ENCODE measurements at places on chromosomes 5 and 9.
A peak's percentile ranks its signal among the peaks of the same experiment; 100 is the strongest.

- DNase-seq, result no peak
These were observed 185.2 kb downstream of the DCP2 start for GRCh38 chr5:113161806-113162205.

DNA sequence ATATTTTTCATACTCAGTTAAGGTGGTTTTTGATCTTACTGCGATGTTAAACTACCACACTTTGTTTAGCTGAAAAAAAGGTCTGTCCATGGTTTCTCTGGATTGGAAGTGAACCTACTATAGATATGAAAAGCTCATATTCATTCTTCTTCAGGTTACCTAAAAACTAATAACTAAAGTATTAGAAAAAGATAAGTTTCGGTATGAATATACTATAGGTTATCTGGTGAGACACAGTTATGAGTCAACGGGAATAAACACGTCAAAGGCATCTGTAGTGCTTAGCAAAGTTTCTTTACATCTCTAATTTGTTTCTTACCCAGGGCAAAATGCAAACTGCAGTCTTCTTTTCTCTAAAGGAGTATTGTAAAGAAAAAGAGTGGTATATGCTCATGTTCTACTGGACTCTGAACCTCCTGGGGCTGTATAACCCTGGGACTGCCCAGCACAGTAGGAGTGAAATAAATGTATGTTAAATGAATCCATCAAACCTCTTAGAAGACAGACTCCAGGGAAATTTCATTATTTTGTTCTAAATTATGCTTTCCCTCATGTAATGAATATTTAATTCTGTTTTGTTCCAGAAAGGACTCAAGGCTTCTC lies 521.9 kb downstream of the PDE4D start:
- DNase-seq, result no peak

- no peak for DNase-seq
These were observed 711.0 kb upstream of the CTNND2 start for GRCh38 chr5:12615141-12615820.

DNA sequence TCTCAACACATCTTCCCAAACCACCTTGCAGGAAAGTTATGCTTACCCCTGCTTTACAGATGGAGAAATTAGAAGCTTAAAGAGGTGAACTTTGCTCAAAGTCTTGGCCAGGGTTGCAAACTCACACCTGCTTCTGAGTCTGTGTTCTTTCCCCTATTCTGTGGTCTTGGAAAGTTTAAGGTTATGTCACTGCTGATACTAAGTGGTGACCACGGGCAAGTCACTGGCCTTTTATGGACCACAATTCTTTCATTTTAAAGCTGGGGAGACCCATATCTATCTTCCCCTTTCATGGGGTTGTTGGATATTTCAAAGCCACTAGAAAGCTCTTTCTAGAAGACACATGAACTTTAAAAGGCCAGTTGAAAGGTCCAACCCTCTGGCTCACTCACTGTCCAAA lies 95.4 kb upstream of the KLF4 start:
- DNase-seq, result peak; percentile 33

DNA sequence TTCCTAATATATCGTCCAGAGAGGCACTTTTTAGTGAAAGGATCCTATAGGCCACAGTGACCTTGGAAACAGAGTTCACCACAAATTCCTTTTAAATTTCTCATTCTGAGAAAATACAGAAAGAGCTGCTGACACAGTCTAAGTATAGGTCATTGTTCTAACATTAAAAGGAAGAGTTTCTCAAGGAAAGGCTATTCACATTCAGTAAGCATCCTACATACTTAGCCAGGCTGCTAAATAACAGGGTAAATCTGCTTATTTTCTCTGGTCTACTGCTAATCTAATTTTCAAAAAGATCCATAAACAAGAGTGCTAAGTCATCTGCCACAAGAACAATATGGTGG lies 313.7 kb downstream of the PDE4D start:
- DNase-seq, result no peak

DNA sequence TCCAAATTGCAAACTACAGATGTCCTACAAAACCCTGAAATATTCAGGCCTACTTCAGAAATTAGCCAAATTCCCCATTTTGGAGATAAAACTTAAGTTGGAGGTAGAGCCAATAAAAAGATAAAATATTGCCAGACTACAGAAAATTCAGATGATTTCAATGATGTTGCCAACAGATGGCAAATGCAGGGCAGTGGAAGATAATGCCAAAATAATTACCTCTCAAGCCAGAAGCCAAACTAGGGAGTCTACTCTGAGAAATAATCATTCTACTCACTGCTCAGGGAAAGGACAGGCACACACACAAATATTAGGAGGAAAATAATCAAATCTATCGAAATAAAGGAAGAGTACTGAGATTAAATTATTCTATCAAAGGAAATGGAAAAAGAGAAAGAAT lies 347.5 kb upstream of the CCNG1 start:
- no peak for DNase-seq

DNA sequence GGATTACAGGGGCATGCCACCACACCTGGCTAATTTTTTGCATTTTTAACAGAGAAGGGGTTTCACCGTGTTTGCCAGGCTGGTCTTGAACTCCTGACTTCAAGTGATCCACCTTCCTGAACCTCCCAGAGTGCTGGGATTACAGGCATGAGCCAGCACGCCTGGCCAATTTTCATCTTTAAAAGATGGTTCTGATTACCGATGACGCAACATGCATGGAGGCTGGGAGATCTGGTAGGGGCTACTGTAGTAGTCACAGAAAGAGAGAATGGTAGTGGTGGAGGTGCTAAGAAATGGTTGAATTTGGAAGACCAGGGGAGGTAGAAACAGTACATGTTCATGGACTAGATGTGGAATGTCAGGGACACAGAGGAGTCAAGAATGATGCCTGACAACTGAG lies 22.4 kb upstream of the RETREG1 start:
- no peak for DNase-seq

GRCh38 chr5:156019571-156020180 lies 307.3 kb upstream of the SGCD start:
- no peak for DNase-seq

- no peak for DNase-seq
These were observed 222.8 kb upstream of the MSX2 start for GRCh38 chr5:174501461-174502069.

DNA sequence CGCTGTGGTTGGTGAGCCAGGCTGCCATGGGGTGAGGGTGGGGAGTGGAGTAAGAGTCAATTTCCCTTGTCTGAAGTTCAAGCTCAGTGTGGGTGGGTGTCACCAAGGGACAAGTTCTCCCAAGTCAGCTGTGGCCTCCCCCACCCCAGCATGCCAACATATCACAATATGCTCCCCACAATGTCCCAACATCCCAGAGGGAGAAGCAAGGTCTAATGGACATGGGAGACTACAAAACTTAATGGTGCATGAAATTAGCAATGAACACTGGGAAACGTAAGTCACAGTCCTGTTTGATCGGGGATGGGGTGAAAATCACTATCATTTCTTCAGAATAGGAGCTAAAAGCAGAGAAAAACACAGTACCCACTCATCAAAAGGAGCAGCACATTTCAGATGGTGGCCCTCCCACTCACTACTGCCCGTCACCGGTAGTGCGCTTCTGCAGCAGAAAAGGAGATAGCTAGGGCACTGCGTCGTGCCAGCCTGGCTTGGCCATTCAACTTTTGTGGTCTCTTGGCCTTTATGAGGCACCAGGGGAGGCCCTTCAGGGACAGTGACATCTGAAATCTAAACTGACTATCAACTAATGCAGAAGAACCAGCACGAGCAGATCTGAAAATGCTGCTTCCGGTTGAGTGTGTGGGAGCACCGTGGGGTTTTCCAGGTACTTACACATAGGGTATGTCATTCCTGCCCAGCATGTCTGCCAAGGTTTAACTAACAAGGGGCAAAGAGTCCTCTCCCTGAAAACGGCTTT lies 20.5 kb upstream of the NDFIP1 start:
- peak; percentile 25 for DNase-seq

- no peak for DNase-seq
These were observed 2244.0 kb upstream of the ACO1 start for GRCh38 chr9:30140407-30140806.

DNA sequence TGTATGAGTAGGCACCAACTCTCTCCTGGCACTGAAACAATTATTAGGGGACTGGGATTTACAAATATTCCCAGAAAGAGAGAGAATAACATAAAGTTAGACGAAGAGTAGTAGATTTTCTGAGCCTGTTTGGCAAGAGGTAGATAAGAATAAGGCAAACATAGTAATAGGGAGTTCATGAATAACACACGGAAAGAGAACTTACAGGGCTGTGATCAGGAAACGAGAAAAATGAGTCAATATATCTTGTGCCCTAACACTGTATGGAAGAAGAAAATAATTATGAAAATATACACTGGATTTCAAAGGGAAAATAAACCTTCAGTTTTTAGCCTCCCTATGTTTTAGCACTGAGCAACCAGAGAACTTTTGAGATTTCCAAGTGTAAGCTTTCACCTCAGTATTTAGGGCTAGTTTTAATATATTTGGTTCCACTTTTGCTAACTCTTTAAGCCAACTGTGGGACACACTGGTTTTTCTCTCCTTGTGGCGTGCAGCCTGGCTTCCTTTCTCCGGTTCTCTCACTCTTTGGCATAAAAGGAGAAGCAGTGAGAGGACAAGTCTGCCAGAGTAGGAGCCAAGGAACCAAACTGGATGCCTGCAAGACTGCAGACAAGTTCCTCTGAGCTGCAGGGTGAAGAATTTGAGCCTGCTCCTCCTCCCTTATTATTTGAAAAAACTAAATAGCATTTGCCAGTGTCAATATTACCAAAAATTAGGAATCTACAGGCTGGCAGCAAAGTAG lies 6.6 kb upstream of the KCNN2 start:
- no peak for DNase-seq

DNA sequence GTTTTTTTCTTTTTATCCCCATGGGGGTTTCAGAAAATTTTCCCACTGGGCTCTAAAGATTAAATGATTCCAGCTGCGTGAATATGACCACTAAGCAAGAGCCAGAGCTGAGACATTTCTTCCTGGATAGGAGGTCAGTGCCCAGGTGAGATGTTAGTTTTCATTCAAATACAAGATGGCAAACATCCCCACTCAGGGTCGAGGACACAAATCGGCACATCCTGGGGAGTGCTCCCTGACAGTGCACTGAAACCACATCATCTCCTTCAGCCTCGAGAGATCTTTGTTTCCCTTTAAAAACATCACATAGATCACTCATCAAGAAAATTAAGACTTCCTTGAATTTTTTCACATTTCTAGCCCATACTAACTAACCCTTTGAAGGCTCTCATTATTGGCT lies 273.2 kb upstream of the PANK3 start:
- DNase-seq, result no peak

- DNase-seq, result peak; percentile 59
These were observed 259.8 kb downstream of the NDUFS4 start for GRCh38 chr5:53820119-53820801.

GRCh38 chr9:93859431-93860215 lies 95.5 kb downstream of the BARX1 start:
- DNase-seq, result no peak

DNA sequence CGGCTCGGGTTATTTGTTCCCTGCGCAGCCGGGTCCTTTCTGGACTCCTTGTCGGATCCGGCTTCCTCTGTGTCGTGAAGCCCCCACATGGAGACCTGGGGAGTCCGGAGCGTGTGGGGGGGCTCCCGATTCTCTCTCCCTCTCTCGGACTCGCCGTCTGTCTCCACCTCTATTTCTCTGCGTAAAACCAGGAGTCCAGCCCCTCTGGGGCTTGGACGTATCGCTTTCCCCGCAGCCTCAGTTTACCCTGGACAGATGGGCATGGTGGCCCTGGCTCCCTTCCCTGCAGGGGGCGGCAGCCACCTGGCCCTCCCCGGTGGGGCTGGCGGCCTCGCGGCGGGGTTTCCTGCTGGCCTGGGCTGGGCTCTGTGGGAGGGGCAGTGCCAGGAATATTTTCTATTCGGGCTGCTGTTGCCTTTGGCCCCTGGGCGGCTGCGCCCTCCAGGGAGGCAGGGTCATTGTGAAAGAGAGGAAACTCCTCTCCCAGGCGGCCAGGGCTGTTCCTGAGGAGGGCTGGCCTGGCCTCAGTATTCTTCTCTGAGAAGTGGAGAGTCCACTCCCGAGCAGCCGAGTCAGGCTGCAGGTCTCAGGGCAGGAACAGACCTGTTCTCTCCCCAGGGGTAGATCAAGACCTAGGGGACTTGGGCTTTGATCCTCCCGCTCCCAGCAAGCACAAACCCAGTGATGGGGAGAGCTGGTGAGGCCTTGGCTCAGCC lies 665 bp downstream of the ASS1 start:
- DNase-seq, result no peak

DNA sequence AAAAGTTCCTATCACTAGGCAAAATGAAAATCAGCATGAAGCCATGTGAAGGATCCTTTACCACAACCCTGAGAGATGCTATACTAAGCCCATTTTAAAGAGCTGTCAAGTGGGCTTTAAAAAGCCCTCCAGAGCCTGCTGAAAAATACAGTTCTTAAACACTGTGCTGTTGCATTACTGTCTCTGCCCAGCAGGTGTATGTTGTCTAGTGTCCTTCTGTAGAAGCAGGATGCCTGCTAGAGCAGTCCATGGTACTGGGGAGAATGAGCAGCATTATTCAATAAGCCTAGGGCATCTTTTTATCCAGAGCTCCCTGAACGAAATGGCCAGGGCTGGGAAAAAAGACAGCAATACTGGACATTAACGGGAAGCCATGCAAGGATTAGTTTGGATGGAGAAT lies 126.2 kb upstream of the PLCXD3 start:
- DNase-seq, result peak; percentile 43

DNA sequence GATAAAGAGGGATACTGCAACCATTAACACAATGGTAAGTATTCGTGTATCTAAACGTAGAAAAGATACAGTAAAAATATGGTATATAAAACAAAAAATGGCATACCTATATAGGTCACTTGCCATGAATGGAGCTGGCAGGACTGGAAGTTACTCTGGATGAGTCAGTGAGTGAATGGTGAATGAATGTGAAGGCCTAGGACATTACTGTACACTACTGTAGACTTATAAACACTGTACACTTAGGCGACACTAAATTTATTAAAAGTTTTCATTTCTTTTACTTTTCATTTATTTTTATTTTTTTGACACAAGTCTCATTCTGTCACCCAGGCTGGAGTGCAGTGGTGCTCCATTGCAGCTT lies 14.1 kb downstream of the TDRD7 start:
- DNase-seq, result no peak

- no peak for DNase-seq
These were observed 269.7 kb downstream of the ISL1 start for GRCh38 chr5:51652980-51653379.

DNA sequence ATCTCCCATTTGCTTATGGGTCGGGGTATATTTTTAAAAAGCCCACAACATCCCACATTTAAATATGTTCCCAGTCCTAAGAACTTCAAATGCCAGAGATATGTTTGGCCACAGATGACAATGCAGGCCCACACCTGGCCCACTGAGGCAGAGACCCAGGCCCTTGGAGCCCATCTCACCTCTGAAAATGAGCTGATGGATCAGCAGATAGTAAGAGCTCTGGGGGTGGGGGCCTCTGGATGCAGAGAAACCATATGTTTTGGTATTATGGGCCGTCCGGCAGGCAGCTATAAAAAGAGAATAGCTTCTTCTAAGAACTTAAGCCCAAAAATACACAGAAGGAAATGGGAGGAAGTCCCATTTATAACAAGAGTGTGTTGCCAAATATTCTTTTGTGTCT lies 256.0 kb downstream of the GRIA1 start:
- no peak for DNase-seq

Data from GM12865 (cell line).